ENCODE measurements at places on chromosomes 2 and 18. TPM values are rescaled to one million over a fixed set of nuclear protein-coding genes. Genes with fewer than 3 reads are reported as not detected.
A peak's percentile ranks its signal among the peaks of the same experiment; 100 is the strongest.

GRCh38 chr2:49465157-49465831 is 311.0 kb upstream of the FSHR start:
- H3K4me3 ChIP-seq, result no peak overlapping the region
- no peaks in the 10 kb centered on the region for H3K36me3 ChIP-seq
- no peaks in the 10 kb centered on the region for H3K27me3 ChIP-seq
- H3K4me1 ChIP-seq, result no peaks in the 10 kb centered on the region
- H3K27ac ChIP-seq, result no peak overlapping the region
- DNase-seq, result no peak

- no peaks in the 10 kb centered on the region for H3K27me3 ChIP-seq
- peaks cover 15% of the 10 kb centered on the region for H3K4me1 ChIP-seq
- H3K36me3 ChIP-seq, result peaks cover 4% of the 10 kb centered on the region
- H3K27ac ChIP-seq, result no peak overlapping the region
- DNase-seq, result no peak
- H3K4me3 ChIP-seq, result no peak overlapping the region
Observed at GRCh38 chr2:3460156-3460555, 59.2 kb downstream of the ADI1 start.

Gene CXCR4
- total RNA-seq, result 169 TPM

DNA sequence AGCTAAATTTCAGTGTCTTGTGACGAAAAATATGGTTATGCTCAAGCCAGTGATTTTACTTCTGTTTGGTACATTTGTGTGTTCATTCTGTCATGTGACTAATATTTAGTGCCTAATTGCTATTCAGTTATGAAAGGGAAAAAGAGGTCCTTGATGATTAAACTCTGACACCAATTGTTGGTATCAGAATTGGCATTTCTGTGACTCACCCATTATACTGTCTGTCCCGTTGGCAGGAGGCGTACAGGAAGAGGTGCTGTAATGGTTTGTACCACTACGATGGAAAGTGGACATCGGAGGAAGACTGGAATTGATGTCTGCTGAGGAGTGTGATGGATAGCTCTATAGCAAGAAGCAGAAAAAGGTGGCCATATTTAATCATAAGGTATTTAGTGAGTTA is 310.4 kb upstream of the CCDC68 start:
- H3K4me1 ChIP-seq, result no peaks in the 10 kb centered on the region
- no peak for DNase-seq
- H3K4me3 ChIP-seq, result no peak overlapping the region
- peaks cover 4% of the 10 kb centered on the region for H3K27me3 ChIP-seq
- no peak overlapping the region for H3K27ac ChIP-seq
- no peaks in the 10 kb centered on the region for H3K36me3 ChIP-seq

DNA sequence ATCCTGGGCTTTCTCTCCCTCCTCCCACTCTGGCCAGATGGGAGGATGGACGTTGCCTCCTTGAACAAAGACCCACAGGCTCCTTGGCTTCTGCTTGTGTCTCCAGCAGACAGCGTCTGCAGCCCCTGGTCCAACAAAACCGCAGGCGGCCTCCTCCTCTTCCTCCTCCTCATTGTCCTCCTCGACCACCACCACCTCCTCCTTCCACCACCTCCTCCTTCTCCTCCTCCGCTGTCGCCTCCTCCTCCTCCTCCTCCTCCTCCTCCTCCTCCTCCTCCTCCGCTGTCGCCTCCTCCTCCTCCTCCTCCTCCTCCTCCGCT is 45.7 kb upstream of the ALPP start:
- DNase-seq, result no peak
- no peak overlapping the region for H3K27ac ChIP-seq

DNA sequence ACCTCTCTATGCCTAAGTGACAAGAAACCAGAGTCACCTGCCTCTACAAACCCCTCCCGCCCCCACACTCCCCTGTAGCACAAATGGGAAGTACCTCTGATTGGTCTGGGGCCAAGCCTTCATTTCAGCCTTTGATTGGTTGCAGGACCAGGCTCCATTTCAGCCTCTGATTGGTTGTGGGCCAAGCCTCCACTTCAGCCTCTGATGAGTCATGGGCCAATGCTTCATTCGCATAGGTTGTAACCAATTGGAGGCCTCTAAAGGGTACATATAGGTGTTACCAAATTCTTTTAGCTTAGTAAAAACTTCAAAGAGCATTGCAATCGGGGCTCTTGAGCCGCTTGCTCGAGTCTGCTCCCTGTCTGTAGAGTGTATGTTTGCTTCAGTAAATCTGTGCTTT is 25.0 kb downstream of the CCDC102B start:
- H3K27ac ChIP-seq, result no peak overlapping the region
- H3K36me3 ChIP-seq, result no peaks in the 10 kb centered on the region
- no peaks in the 10 kb centered on the region for H3K27me3 ChIP-seq
- no peaks in the 10 kb centered on the region for H3K4me1 ChIP-seq
- no peak overlapping the region for H3K4me3 ChIP-seq
- DNase-seq, result no peak

DNA sequence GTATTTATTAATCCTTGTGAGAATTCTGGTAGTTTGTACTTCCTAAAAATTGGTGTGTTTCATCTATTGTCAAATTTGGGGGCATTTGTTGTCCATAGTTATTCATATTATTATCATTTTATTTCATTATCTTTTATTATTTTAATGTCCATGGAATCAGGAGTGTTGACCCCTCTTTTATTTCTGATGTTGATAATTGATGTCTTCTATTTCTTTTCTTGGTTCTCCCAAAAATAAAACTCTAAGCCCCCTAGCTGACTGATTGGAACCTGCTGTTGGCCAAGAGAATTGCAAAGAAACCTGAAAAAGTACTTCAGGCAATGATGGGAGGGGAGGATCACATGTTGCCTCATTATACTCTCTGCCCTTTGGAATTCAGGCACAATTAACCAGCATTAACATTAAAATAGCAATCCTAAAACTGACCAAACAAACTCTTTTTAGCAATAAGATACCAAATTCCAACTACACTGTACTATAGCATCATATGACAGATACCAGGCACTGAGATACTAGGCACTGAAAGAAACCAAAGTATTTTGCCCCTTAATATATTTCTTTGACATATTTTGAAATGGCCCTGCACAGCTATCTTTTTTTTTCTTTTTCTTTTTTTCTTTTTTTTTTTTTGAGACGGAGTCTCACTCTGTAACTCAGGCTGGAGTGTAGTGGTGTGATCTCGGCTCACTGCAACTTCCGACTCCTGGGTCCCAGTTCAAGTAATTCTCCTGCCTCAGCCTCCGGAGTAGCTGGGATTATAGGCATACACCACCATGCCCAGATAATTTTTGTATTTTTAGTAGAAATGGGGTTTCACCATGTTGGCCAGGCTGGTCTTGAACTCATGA is 1097.2 kb upstream of the CNTNAP5 start:
- no peaks in the 10 kb centered on the region for H3K36me3 ChIP-seq
- no peak overlapping the region for H3K4me3 ChIP-seq
- H3K27me3 ChIP-seq, result no peaks in the 10 kb centered on the region
- DNase-seq, result no peak
- H3K27ac ChIP-seq, result no peak overlapping the region
- H3K4me1 ChIP-seq, result no peaks in the 10 kb centered on the region

DNA sequence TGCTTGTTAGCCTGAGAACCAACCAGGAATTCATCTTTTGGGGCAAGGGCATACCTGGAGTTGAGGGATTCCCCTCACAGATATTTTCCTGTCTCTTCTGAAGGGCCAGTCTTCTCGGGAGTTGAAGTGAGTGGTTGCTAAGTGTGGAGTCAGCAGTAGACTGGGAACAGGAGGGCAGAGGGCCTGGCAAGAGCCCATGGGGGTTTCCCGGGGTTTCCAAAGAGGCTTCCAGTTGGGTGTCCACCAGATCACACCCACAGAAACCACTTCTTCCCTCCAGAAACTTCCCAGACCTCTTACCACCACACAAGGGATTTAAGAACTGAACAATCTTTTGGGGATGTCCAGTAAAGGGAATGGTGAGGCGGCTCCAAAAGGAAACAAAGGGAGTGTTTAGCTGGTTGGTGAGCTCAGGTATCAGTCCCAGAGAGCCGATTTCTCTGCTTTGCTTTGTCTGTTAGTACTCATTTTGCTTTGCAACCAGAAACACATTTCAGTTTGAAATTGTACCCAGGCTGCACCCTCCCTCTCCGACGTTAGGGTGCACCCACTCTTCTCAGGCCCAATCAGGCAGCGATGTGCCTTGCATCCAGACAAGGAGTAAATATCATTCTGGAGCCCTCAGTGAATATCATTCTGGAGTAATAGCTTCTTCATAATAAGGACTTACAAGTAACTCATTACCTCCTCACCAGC is 47.5 kb upstream of the SPATS2L start:
- no peaks in the 10 kb centered on the region for H3K4me1 ChIP-seq
- no peak for DNase-seq
- no peaks in the 10 kb centered on the region for H3K36me3 ChIP-seq
- H3K27ac ChIP-seq, result no peak overlapping the region
- peaks cover 14% of the 10 kb centered on the region for H3K27me3 ChIP-seq

GRCh38 chr2:138504546-138505235 is 3.1 kb downstream of the SPOPL start:
- peaks cover 30% of the 10 kb centered on the region for H3K4me1 ChIP-seq
- no peak for DNase-seq
- H3K4me3 ChIP-seq, result no peak overlapping the region

- DNase-seq, result no peak
- H3K27me3 ChIP-seq, result peaks cover 70% of the 10 kb centered on the region
- no peak overlapping the region for H3K27ac ChIP-seq
- no peak overlapping the region for H3K4me3 ChIP-seq
- H3K4me1 ChIP-seq, result peaks cover 18% of the 10 kb centered on the region
Observed at GRCh38 chr2:69011611-69012157, 1.3 kb upstream of the ANTXR1 start.

Gene GNLY
- total RNA-seq, result 72.9 TPM

DNA sequence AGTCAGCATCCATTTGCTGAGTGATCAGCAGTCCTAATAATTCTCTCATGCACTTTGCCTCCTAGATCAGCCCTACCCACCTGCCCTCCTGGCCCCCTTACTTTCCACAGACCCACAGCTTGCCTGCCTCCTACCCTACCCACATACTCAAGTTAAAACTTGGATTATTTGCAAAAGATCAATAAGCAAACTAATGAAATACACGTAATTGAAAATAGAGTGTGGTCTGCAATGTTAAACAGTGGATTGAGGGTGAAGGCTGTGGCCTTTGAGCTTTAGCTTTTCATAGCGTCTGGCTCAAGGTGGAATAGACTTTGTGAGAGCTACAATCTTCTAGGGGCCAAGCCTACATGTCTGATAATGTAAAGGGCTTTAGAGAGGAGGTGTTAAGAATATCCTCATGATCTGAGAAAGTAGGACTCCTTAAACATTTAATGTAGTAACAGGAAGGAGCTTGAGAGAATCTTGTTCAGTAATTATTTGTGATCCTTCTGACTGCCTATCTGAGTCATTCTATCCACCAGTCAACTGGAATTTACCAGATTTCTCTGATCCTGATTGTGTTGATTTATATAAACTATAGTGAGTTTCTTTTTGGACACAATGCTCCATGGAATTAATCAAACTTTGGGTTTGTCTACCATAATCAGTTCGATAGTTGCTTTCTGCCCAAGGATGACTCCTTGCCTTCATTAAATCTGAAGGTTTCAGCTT is 310.0 kb downstream of the HRH4 start:
- no peak overlapping the region for H3K27ac ChIP-seq
- H3K4me3 ChIP-seq, result no peak overlapping the region
- DNase-seq, result no peak
- H3K27me3 ChIP-seq, result no peaks in the 10 kb centered on the region

DNA sequence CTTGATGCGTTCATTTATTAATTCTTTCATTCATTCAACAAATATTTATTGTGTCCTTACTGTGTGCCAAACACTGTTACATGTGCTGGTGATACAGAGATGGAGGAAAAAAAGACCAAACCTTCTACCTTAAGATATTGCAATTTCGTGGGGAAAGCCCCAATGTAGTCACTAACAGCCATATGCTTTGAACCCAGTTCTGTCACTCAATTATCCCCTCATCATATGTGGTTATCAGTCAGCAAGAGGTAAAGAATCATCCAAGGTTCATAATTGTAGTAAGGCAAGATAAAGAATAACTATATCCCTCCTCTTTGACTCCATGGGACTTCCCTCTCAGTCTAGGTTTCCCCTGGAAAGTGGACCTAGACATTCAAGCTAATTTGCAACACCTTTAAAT is 1185.6 kb upstream of the CELF4 start:
- H3K27me3 ChIP-seq, result no peaks in the 10 kb centered on the region
- no peak overlapping the region for H3K27ac ChIP-seq
- no peaks in the 10 kb centered on the region for H3K36me3 ChIP-seq
- no peak overlapping the region for H3K4me3 ChIP-seq

- peaks cover 7% of the 10 kb centered on the region for H3K36me3 ChIP-seq
- H3K4me3 ChIP-seq, result peak overlapping the region; percentile 73
- no peak for DNase-seq
- peak overlapping the region; percentile 87 for H3K27ac ChIP-seq
- H3K27me3 ChIP-seq, result no peaks in the 10 kb centered on the region
Observed at GRCh38 chr2:3536682-3537632, 17.6 kb upstream of the ADI1 start.

- H3K36me3 ChIP-seq, result no peaks in the 10 kb centered on the region
- H3K27me3 ChIP-seq, result no peaks in the 10 kb centered on the region
- peaks cover 5% of the 10 kb centered on the region for H3K4me1 ChIP-seq
- H3K4me3 ChIP-seq, result no peak overlapping the region
- peak; percentile 57 for DNase-seq
Observed at GRCh38 chr2:237581751-237582746, 8.5 kb downstream of the RAB17 start.

DNA sequence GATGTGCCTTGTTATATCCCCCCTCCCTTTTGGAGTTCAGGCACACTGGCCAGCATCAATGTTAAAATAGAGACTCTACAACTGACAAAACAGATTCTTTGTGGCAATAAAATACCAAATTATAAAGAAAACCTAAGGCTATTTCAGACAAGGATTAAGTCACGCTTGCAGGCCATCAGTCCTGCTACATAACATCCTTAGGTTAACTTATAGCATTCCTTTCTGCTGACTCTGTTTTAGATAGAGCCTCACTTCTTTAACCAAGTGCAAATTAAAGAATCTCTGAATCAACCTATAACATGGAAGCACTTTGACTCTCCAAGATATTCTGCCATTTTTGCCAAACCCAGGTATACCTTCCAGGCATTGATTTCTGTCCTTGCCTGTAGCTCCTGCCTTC is 784.6 kb downstream of the RNF144A start:
- peaks cover 7% of the 10 kb centered on the region for H3K4me1 ChIP-seq
- H3K27me3 ChIP-seq, result no peaks in the 10 kb centered on the region
- DNase-seq, result no peak
- H3K36me3 ChIP-seq, result peaks cover 5% of the 10 kb centered on the region
- H3K27ac ChIP-seq, result no peak overlapping the region
- no peak overlapping the region for H3K4me3 ChIP-seq

- H3K36me3 ChIP-seq, result peaks cover 4% of the 10 kb centered on the region
- H3K4me1 ChIP-seq, result no peaks in the 10 kb centered on the region
- DNase-seq, result no peak
- H3K4me3 ChIP-seq, result no peak overlapping the region
- H3K27me3 ChIP-seq, result no peaks in the 10 kb centered on the region
- no peak overlapping the region for H3K27ac ChIP-seq
Observed at GRCh38 chr2:169746240-169746639, 12.6 kb downstream of the KLHL23 start.

Gene PRSS56
- total RNA-seq, result not detected

- H3K4me3 ChIP-seq, result no peak overlapping the region
- H3K4me1 ChIP-seq, result no peaks in the 10 kb centered on the region
- DNase-seq, result no peak
- no peak overlapping the region for H3K27ac ChIP-seq
Observed at GRCh38 chr2:84158605-84159004, 300.5 kb downstream of the SUCLG1 start.

Gene SERPINB4
- total RNA-seq, result not detected
